ENCODE measurements at places on chromosomes 7 and 10.

DNA sequence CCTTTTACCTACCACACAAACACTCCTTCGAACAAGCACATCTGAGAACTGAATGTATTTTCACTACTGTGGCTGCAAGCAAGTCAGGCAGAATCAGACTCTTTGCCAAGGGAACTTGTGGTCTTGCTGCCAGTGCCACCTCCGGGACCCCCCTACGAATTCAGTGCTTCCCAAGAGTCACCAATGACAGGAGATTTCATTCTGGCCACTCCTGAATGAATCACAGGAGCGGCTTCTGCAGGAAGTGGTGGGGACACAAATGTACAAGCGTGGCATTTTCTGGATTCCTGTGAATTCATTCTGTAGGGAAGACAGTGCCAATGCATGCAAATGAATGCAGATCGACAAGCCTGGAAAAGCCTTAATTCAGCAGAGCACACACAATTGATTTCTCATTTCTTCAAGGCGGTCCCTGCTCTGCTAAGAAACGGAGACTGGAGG, 161.2 kb downstream of the CAMK1D start:
- DNase-seq: no peak

- DNase-seq: no peak
Observed at GRCh38 chr10:48708144-48708543, 23.5 kb downstream of the WDFY4 start.

DNA sequence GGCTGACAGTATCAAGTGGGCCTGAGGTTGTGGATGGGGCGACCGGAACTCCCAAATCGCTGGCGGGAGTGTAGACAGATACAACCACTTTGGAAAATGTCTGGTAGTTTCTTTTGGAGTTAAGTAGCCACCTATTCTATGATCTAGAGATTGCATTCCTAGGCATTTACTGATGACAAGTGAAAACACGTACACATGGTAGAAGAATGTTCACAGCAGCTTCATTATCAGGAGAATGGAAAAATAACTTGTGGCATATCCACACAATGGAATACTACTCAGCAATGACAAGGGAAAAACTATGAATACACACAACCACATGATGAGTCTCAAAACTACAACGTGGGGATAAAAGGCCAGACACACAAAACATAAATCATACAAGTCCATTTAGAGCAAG, 146.0 kb downstream of the MYOF start:
- no peak for DNase-seq

DNA sequence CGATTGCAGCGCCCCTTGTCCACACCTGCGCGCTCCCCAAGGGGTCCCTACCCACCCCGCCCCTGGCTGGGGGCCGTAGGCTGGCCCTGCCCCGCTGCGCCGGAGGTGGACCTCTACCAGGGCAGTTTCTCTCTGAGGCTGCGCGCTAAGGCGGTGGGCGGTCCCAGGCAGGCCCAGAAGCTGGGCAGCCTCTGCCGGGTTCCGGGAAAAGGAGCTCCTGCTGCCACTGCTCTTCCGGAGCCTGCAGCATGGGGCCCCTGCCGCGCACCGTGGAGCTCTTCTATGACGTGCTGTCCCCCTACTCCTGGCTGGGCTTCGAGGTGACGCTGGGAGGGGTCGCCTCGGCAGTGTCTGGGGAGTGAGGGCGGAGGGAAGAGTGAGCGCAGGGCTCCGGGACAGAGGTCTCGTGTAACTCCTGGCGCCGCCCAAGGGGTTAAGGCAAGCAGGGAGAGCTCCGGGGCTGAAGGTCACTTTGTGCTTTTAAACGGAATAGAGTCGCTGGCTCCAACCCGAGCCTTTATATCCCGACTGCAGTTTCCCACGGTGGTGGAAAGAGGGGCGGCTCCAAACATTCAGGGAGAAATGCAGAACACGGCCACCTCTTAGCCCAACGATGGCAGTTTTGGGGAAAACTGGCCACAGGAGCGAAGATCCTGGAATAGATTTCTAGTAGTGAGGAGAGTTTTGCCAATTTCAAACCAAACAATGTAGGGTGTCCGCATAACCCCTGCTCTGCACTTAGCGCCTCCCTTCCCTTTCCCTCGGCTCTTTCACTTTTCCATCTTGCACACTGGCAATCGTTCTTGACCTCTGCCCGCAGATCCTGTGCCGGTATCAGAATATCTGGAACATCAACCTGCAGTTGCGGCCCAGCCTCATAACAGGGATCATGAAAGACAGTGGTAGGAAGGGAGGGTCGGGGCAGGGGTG, at the start of gene GSTK1:
TSS of gene GSTK1 (plus strand) at position 176 of the 930 bp plus-strand sequence. CDS start at position 249, 73 bp downstream.
- no peak for DNase-seq

DNA sequence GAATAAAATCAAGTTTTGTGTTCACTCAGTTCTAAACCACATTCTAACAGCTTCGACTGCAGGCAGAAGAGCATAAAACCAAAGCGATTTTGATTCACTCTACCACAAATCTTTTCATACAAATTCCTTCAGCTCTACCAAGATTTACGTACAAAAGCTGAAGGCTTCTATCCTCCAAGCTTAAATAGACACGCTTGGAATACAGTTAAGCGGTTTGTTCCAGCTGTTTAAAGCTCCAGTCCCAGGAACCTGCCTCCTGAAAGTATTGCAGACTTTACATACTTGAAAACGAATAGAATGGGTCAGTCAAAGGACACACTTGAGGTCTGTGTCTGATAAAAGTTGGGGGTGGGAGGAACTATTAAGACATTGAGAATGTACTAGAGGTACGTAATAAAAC, 102.9 kb downstream of the MPP7 start:
- no peak for DNase-seq

- no peak for DNase-seq
Observed at GRCh38 chr10:31536302-31536701, 217.3 kb downstream of the ZEB1 start.
